ENCODE measurements at places on chromosomes 16 and 17. TPM values are rescaled to one million over a fixed set of nuclear protein-coding genes. Genes with fewer than 3 reads are reported as not detected.

DNA sequence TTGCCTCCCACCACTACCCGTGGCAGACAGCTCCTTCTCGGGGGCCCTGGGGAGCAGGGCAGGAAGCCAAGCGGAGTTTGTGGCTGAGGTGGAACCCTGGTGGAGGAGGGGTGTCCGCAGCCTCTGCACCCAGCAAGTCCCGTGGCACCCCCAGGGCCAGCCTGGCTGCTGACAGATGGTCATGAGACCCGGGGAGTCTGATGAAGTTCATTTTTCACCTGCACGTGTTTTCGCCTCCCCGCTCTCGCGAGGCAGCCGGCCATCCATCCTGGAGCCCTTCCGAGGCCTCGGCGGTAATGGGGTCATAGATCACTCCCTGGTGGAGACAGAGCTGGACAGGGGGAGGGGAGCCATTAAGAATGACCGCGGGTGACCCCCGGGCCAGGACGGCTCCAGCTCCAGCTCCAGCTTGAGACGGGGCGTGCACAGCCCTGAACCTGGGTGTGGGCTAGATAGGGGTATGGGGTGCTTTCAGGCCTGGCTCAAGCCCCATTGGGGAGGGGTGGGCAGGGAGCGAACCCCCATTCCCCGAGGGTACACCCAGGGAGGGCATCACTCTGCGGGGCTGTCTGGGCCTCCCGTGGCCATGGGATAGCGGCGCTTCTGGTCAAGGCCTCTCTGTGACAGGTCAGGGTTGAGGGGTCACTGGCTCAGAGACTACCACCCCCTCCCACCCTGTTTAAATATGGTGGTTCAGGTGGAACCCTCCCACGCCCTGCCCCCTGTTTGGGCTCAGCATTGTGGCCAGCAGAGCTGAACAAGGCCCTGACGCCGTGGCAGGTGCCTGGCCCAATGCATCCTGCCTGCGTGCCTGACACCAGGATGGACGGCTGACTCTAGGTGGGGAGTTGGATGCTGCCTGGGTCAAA, 227.4 kb upstream of the GSE1 start:
- DNase-seq = peak; percentile 90

GRCh38 chr17:31321481-31321880, at the start of gene EVI2A:
Gene EVI2A (minus strand): TSS chr17:31321622. CDS start chr17:31319013, 2,609 bp downstream.
- no peak for DNase-seq

- no peak for DNase-seq
Observed at GRCh38 chr17:63963123-63963522, 9.6 kb downstream of the SCN4A start.

DNA sequence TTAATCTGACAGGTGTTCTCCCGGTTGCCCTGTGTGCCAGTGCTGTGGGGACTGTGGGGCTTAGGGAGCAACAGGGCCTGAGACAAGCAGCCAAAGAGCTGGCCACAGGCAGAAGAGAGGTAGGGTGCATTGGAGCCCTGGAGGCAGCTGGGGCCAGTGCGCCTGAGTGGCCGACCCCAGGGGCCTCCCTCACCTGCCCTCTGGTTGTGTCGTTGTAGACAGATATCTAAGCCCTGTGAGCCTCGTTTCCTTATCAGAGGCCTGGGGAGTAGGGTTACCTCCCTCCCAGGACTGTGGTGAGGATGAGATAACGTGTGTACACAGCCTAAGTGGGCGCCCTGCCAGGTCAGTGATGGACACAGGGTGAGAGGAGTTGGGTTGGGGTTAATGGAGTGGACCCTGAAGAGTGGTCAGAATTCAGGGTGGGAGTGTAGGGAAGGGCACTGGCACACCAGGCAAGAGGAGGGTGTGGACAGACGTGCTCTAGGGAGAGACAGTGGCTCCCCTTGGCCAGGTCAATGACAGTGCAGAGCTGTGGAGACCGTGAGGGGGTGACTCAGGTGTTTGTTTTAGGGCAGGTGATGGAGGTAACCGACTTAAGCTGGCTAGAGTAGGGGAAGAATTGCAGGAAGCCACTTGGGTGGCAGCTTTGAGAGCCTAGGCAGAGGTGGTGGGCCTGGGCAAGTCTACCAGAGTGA, 3.4 kb downstream of the NARF start:
- DNase-seq = no peak

DNA sequence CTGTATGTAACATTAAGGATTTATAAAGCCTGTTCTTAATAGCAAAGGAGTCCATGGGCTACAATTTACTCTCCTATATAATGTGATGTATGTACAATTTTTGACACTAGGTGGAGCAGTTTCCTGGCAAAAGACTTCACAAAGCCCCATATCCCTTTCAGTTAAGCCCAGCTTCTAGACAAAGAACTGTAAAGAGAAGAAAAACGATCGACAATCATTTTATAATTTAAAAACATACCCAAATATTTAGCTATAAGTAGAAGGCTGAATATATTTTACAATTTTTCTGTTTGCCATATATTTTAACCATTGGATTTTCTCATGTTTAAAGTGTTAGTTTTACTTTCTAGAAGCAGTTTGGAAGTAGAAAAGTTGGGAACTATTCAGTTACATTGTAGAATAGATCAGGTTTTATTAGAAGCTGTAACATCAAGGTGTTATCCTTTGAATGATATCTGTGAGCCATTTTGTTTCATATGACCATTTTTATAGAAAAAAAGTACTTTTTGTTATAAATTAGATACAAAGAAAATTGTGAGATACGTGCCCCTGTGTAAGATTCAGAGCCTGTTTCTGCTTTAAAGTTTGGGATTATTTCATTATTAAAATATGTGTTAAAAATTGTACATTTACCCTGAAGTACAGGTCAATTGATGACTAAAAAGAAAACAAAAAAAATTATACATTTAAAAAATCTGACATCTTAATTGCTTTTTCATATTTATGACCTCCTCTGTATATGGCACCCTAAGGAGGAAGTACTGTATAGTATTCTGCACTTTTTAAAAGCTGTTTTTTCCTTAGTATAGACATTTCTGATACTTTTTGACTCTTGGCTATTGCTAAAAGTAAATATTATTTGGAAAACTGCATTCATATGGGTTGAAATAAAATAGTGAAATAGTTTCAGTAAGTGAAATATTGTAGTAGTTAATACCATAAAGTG, 46.3 kb downstream of the VMP1 start:
- no peak for DNase-seq

DNA sequence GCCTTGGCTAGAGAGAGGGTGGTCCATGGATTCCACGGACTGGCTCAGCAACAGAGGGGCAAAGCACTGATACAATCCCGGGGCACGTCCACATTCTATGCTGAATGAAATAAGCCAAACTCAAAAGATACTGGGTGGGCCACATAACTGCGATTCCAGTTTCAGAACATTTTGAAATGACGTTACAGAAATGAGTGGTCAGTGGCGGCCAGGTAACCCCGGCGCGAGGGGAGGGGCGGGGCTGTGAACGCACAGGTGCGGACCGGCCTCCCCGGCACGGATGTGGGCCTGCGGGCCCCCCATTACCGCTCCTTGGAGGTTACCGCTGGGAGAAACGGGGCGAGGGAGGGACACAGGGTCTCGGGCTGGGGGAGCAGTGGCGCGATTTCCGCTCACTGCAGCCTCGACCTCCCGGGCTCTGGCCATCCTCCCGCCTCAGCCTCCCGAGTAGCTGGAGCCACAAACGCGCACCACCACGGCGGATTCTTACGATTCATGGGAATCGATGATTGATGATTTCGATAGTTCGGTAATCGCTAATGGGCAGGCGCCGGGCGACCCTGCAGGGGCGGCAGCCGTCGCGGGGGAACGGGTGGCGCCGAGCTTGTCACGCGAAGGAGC, 559 bp downstream of the MVD start:
- no peak for DNase-seq

- no peak for DNase-seq
Observed at GRCh38 chr17:82419540-82419939, 1.2 kb upstream of the OGFOD3 start.

GRCh38 chr17:18992454-18993130, 12.0 kb downstream of the FAM83G start:
- DNase-seq = no peak

DNA sequence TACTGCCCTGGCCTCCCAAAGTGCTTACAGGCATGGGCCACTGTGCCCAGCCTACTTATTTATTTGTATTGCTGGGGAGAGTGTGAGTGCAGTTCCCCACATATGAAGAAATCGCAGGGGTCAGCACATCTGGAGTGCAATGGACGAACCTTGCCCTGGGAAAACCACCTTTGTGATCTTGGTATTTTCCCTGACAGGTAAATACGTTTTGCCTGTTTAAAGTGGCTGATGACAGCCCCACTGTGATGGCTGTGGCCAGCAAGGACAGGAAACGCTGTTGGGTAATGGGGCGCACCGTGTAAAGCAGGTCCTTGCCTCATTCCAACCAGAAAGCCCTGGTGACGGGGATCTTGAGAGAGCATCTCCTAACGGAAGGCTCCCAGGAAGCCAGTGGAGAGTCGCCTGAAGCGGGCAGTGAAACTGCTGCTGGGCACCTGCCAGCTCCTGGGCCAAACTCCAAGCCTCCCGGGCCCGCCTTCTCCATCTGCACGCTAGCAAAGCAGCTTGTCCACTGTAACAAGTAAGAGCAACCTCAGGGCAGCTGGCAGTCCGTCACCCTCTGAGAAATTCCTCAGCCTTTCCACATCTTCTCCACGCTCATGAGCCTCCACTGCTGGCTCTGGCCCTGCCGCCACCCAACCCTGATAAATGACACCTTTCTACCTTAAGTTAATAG, 17.5 kb downstream of the EMC8 start:
- DNase-seq = no peak

- no peak for DNase-seq
Observed at GRCh38 chr17:57943140-57943539, 12.1 kb downstream of the CUEDC1 start.

- DNase-seq = no peak
Observed at GRCh38 chr16:4890026-4890425, 42.7 kb downstream of the UBN1 start.

GRCh38 chr16:68400924-68401460, 47.3 kb downstream of the SMPD3 start:
- peak; percentile 49 for DNase-seq

- no peak for DNase-seq
Observed at GRCh38 chr16:83200005-83200779, 573.4 kb downstream of the CDH13 start.

DNA sequence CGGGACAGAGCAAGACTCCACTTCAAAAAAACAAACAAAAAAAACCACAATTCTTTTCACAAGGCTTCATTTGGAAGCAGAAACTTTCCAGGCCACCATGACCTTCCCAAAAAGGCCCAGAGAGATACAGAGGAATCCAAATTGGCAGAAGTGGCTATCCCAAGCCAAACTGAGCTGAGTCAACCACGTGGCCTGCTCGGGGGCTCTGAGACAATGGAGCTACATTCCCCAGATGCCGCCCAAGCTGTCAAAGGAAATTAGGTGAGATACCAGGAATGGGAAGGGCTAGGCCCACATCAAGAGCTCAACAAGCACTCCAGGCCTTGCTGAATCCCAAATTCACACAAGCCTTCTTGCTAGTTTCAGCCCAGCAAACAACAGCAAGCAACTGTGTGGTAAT, 5.7 kb upstream of the EXOSC6 start:
- DNase-seq = no peak

DNA sequence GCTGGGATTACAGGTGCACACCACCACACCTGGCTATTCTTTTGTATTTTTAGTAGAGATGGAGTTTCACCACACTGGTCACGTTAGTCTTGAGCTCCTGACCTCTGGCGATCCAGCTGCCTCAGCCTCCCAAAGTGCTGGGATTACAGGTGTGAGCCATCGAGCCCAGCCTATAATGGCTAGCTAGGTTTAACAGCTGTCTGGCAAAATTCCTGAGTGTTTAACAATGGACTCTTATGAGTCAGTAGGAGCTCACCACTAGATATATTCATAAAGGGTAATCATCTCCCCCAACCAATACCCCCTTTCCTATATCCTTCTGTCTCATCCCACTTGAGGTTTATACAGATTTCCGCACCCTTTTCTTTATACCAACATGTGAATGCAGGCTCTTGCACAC, 91.5 kb upstream of the CDH13 start:
- DNase-seq = no peak

- no peak for DNase-seq
Observed at GRCh38 chr17:45288825-45289224, 26.9 kb upstream of the SPATA32 start.

- DNase-seq = no peak
Observed at GRCh38 chr17:79174905-79175856, 100.6 kb downstream of the ENGASE start.

DNA sequence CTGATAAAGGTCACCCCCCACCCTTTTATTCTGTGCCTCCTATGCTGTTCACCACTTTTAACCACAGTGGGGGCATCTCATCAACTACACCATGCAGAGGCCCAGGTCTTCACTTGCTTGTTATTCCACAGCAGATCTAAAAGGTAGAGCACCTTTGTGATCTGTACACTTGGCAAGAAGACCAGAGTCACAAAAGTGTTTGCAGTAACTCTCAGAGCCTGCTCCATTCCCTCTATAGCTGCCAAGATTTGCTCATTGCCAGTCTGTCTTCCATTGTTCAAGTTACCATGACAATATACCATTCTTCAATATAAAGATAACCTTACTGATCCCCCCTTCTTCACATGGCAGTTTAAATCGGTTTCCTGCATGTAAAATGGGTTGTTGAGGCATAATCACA, 180.0 kb downstream of the TOX3 start:
- no peak for DNase-seq

GRCh38 chr16:14155572-14156190, 84.6 kb downstream of the MRTFB start:
- DNase-seq = no peak

- DNase-seq = no peak
Observed at GRCh38 chr16:17469011-17469740, 1.6 kb downstream of the XYLT1 start.

DNA sequence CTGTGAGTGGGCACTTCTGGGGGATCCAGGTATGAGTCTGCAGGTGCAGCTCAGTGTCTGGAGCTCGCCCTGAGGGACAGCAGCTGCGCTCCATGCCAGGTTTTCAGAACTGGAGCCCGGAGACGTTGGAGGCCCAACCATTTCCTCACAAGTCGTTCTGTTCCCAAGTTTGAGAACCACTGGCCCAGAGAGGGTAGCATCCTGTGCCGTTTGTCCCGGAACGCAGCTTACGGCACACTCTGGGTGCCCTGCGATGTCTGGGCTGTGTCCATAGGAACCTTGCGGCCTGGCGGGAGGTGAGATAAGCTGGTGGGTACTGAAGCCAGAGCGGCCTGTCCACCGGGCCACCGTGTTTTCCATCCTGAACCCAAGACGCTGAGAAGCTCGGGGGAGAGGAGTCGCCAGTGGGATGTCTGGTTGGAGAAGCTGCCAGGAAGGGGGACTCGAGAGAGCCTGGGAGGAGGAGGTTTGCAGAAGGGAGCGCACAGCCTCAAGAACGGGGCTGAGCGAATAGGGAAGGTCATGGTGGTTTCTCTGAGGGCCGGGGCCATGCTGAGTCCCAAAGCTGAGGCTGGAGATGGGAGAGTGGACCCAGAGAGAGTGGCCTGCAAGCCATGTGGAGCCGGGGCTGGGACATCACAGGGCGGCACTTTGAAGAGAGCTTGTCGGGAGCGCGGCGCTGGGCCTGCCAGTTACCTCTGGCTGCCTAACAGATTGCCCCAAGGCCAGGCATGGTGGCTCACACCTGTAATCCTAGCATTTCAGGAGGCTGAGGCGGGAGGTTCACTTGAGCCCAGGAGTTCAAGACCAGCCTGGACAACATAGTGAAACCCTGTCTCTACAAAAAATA, 211.0 kb upstream of the GSE1 start:
- peak; percentile 65 for DNase-seq

RAPGEFL1 gene
- 3.6 TPM for total RNA-seq

PDP2 gene
- 9.0 TPM for total RNA-seq

NTN1 gene
- 4.0 TPM for total RNA-seq

CCL13 gene
- total RNA-seq = not detected

OSGIN1 gene
- total RNA-seq = 2.5 TPM

C17orf50 gene
- not detected for total RNA-seq

STAT3 gene
- total RNA-seq = 164 TPM

All from chondrocyte (in vitro differentiated cells).